ENCODE measurements at places on chromosomes 7 and 10.

- DNase-seq, result no peak
These were observed 19.8 kb downstream of the PIK3AP1 start for GRCh38 chr10:96700374-96701099.

GRCh38 chr7:42380401-42380800 lies 143.4 kb upstream of the GLI3 start:
- DNase-seq, result no peak

GRCh38 chr7:123367484-123368122 lies 166.8 kb downstream of the IQUB start:
- DNase-seq, result no peak

DNA sequence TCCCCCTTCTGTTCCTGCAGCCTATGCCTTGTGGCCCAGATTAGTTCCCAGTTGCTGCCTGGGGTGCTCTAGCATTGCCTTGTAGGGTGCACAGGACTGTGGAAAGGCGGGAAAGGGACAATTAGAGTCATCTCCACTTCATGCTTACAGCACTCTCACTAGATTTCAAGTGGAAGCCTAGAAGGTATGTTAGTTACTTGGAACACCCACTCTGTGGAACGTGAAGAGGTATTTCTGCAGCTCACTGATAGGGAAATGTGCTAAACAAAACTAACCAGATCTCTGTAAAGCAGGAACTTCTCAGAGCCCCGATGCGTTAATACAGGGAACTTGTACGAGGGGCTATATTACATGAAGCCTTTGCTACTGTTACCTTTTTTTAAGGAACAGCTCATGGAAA lies 19.4 kb downstream of the STMP1 start:
- DNase-seq, result no peak

DNA sequence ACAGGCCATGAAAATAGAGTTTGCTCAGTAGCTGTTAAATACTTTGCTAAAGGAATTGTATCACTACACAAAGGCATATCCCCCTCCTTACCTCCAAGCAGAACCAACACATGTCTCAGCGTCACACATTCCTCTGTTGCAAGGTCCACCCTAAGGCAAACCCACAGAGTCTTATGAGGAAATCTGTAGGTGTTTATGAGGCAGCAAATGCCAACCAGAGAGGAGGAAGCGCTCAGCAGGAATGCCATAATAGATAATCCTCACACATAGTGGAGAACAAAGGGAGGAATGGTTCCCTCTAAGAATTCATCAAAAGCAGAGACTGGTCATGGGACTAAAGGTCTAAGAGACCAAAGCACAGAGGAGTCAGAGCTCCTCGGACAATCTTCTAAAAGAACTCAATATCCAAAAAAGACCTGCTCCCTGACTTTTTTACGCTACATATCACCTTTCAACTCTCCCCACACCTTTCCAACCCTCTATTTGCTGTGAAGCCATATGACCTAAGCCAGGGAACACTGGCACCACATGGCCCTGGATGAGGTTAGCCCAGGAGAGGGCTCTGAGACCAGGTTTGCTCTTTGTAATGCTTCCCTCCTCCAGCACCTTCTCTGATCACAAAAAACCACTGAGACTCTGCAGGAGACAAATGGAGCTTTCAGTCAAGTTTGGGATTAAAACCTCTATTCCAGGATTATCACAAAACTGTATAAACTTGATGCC lies 7.3 kb downstream of the SLC25A13 start:
- no peak for DNase-seq

GRCh38 chr7:33958104-33958503 lies 52.8 kb downstream of the BMPER start:
- no peak for DNase-seq

- no peak for DNase-seq
These were observed 9.0 kb downstream of the TACR2 start for GRCh38 chr10:69407621-69408301.

- DNase-seq, result no peak
These were observed 2.9 kb upstream of the OSBPL3 start for GRCh38 chr7:24982917-24983316.

DNA sequence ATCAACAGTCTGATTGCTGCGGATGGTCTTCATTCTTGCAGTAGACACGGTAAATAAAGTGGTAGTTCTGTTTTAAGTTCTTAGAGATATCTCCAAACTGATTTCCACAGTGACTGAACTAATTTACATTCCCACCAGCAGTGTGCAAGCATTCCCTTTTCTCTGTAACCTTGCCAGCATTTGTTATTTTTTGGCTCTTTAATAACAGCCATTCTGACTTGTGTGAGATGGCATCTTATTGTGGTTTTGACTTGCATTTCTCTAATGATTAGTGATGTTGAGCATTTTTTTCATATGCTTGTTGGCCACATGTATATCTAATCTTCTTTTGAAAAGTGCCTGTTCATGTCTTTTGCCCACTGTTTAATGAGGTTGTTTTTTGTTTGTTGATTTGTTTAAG lies 30.2 kb upstream of the CXCL12 start:
- no peak for DNase-seq

- no peak for DNase-seq
These were observed 24.0 kb downstream of the GSTO2 start for GRCh38 chr10:104293011-104293410.

DNA sequence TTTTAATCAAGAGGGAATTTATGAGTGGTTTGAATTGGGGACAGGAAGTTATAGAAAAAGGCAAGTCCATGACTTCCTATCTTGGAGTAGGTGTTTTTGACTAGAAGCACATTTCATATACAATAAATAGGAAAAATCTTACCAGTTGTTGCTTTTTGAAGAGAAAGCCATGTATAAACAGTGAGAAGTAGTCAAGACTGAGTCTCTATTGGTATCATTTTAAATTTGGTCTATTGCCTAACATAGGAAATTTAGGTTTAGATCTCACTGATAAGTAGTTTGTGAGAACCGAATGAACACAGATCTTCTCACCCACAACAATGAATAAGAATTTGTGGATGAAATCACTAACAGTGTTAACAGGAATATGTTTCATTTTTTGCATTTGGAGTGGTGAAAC lies 387.2 kb downstream of the BBS9 start:
- DNase-seq, result no peak

- DNase-seq, result no peak
These were observed 84.4 kb upstream of the TNS3 start for GRCh38 chr7:47666164-47666862.

GRCh38 chr7:144731661-144732351 lies 104.0 kb downstream of the TPK1 start:
- no peak for DNase-seq

- no peak for DNase-seq
These were observed 7.2 kb downstream of the GCC1 start for GRCh38 chr7:127578036-127578684.

DNA sequence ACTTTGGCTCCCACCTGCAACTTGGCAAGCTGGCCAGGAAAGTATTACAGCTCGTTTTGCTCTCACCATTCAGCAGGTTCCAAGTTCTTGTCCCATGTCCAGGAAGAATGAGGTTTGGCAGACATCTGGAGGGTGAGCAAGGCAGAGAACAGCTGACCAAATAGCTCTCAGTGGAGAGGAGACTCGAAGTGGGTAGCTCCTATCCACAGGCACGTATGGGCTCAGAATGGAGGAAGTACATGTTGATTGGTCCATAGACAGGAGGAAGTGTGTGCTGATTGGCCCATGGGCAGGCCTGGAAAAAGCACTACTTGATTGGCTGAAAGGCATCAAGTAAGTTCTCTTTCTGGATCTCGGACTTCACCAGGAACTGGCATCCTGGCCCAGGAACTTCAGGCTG lies 3.0 kb upstream of the NCAPG2 start:
- DNase-seq, result no peak

Measured in colonic mucosa (tissue), 4 donors.